ENCODE measurements at places on chromosomes 11 and 22.

GRCh38 chr11:129320494-129320893 is 55.2 kb upstream of the BARX2 start:
- no peak for DNase-seq

DNA sequence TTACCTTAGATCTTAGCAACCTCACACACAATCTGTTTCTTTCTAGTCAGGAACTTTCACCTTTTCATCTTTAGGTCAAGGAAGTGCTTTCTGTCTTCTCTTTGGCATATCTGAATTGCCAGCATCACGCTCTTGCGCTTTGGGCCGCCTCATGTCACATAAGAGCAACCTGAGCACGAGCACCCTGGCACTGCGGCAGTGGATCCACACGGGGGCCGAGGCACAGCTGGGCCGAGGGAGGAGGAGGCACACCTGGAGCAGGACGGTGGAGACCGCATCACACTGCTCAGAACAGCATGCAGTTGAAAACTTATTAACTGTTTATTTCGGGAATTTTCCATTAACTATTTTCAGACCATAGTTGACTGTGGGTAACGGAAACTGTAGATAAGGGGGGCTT is 10.7 kb downstream of the MOB2 start:
- DNase-seq, result no peak

- no peak for DNase-seq
Measured at GRCh38 chr22:33272180-33272579, 214.0 kb upstream of the SYN3 start.

DNA sequence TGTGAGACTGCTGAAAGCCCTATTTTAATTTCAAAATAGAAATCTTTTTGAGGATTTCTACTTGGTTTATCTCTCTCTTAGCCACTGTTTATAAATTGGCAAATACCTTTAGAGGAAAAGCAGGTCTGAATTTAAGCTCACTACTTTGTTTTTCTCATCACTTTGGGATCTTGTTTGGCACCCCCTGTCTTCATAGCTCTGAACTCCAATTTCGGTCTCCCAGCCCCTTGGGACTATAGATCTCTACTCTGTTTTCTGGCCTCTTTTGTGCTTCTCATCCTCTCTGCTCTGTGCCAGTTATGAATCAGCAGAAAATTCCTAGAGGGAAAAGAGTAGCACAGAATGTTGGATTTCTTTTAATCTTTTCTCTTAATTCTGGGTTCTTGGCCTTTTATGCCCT is 118.3 kb downstream of the CYP2R1 start:
- DNase-seq, result no peak

GRCh38 chr11:74311352-74311926 is at the start of gene P4HA3:
Gene P4HA3, minus strand, starts transcription at chr11:74311640. Its CDS starts 29 bp downstream, at chr11:74311611.
- DNase-seq, result peak; percentile 69

GRCh38 chr11:18524248-18524647 is 2.5 kb downstream of the TSG101 start:
- no peak for DNase-seq

- DNase-seq, result peak; percentile 40
Measured at GRCh38 chr22:28009272-28009827, 90.3 kb upstream of the PITPNB start.

Data from hematopoietic multipotent progenitor cell (in vitro differentiated cells).